ENCODE measurements at places on chromosomes 5 and 9.

DNA sequence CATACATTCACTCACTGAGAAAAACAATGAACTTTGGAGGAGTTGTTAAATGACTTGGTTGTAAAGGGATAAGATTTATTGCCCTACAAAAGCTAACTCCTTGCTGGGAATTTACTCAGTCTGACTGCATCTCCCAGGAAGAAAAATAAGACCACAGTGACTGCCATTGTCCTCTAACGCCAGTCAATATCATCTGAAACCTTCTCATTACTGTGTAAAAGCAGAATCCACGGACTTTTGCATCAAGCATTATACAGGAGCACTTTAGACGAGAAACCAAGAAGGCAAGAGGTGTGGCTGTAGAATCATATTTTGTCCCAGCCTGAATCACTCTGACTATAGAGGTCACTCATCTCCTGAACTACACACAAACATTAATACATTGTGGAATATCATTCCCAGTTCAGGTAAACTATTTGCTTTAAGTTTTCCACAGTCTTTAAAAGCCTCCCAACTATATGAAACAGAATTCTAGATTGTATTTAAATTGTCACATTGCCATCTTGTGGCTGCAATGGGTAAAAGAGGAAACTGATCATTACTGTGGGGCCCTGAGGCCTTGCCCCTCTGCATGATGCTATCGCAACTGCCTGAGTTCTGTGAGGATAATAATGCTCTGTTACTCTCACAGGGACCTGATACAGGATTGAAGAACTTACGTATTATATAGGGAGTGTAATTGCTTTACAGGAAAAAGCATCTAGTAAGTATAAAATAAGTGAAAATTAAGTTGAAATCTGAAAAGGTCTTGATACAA is 142.9 kb downstream of the SLCO4C1 start:
- DNase-seq, result no peak

DNA sequence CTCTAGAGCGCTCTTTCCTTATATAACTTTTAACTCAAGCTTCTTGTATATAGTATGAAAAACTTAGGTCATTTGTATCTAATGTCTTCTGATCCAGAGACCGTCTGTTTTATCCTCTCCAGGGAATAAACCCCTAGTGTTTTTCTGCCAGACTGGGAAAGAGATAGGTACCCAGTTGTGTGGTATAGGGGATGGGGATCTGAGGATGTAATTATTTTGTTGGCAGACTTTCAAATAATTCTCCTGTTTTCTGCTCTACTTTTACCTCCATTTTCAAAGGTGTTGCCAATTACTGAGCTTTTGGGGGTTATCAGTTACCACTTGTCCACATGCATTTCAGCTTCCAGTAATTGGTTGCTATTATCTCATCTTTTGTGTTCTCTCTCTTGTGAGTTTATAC is 17.9 kb downstream of the CCDC171 start:
- no peak for DNase-seq

GRCh38 chr9:130138791-130139190 is 33.4 kb upstream of the NCS1 start:
- no peak for DNase-seq

DNA sequence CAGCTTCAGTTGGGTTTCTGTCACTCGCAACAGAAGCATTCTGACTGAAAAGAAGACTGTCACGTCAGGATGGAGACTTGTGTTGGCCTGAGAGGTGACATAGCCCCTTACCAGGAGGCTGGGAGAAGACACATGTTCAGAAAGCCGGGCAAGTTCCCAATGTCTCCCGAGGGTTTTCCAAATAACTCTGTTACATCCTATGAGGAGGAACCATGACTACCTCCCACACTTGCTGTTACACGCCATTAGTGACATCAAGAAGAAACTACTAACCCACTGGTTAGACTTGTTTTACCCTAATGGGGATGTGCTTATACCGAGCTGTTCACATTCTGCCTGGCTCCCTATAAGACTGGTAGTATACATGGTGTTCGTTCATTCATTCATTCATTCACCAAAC is 33.3 kb downstream of the SH3PXD2B start:
- DNase-seq, result no peak

DNA sequence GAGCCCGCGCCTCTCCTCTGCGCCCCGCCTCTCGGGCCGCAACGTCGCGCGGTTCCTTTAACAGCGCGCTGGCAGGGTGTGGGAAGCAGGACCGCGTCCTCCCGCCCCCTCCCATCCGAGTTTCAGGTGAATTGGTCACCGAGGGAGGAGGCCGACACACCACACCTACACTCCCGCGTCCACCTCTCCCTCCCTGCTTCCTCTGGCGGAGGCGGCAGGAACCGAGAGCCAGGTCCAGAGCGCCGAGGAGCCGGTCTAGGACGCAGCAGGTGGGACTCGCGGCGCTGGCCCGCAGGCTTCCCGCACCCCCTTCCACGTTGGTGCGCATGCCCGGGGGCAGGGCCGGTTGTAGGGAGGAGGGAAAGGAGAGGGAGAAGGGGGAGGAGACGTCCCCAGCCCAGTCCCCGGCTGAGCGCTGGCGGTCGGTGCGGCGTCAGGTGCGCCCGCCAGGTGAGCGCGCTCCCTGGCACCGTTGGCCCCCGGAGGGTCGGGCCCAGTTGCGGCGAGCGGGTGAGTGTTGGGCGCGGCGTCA is at the start of gene OCLN:
Gene OCLN, plus strand, starts transcription at position 400 of the 532 bp plus-strand sequence. CDS start 11,455 bp downstream, outside the sequence.
- DNase-seq, result no peak
